ENCODE measurements at places on chromosomes 7 and 10.

DNA sequence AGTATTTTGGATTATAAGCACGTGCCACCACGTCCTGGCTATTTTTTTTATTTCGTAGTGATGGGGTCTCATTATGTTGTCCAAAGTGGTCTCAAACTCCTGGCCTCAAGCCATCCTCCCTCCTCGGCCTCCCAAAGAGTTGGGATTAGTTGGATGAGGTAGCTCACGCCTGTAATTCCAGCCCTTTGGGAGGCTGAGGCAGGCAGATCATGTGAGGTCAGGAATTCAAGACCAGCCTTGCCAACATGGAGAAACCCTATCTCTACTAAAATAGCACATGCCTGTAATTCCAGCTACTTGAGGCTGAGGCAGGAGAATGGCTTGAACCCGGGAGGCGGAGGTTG lies 21.8 kb upstream of the YWHAG start:
- no peak for DNase-seq

GRCh38 chr7:48376263-48376662 lies 205.0 kb downstream of the ABCA13 start:
- DNase-seq = no peak

DNA sequence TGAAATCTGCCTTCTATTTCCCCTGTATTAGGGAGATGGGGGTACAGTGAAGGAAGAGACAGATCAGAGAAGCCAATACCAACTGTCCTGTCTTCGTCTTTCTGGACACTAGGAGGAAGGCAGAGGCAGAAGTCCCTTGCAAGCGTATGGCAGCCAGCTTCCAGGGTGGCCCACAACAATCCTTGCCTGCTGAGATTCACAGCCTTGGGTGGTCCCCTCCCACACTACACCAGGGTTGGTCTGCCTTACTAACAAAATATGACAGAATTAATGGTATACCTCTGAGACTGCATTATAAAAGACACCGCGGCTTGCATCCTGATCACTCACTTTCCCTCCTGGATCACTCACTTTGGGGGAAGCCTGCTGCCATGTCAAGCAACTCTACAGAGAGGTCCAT lies 90.4 kb downstream of the IDE start:
- DNase-seq = no peak

- no peak for DNase-seq
Observed at GRCh38 chr7:25596443-25596842, 368.2 kb upstream of the NPVF start.

DNA sequence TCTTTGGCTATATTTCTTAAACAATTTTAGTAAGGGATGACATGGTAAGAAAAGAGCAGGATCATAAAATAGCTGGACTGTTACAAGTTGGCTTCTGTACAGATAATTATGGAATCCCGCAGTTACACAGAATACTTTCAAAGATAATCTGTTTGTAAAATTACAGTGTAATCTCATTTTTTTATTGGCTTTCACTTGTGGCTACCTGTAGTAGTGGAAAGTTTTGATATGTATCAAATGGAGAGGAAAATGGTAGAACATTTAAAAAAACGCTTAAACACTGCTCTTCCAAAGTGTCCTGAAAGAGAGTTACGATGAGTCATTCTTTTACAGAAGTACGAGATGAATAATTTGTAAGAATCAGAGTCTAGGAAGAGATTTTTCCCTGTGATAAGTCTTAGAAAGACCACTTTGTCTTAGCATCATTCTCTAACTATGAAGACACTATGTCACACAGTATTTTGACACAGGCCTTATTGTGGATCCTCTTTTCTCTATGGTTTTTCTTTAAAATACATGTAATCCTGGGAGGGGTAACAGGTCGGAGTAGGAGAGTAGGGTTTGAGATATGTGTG lies 215.0 kb upstream of the DKK1 start:
- no peak for DNase-seq

- no peak for DNase-seq
Observed at GRCh38 chr7:43646603-43647338, 63.9 kb downstream of the STK17A start.

DNA sequence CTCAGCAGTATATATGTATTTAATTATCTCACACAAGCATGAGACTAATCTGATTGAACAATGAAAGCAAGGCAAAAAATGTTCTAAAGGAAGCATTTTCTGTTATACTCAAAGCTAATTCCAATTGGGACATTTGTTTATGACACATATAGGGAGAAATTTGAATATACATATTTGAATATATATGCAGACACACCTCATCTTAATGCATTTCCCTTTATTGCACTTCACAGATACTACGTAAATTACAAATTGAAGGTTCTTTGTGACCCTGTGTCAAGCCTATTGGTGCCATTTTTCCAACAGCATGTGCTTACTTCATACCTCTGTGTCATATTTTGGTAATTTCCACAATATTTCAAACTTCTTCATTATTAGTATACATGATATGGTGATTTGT lies 132.1 kb upstream of the STEAP1 start:
- DNase-seq = no peak

GRCh38 chr7:146214842-146215241 lies 98.2 kb downstream of the CNTNAP2 start:
- DNase-seq = no peak

- DNase-seq = no peak
Observed at GRCh38 chr10:130992802-130993523, 318.6 kb downstream of the TCERG1L start.

GRCh38 chr7:106480616-106481031 lies 180.3 kb downstream of the CCDC71L start:
- DNase-seq = no peak

DNA sequence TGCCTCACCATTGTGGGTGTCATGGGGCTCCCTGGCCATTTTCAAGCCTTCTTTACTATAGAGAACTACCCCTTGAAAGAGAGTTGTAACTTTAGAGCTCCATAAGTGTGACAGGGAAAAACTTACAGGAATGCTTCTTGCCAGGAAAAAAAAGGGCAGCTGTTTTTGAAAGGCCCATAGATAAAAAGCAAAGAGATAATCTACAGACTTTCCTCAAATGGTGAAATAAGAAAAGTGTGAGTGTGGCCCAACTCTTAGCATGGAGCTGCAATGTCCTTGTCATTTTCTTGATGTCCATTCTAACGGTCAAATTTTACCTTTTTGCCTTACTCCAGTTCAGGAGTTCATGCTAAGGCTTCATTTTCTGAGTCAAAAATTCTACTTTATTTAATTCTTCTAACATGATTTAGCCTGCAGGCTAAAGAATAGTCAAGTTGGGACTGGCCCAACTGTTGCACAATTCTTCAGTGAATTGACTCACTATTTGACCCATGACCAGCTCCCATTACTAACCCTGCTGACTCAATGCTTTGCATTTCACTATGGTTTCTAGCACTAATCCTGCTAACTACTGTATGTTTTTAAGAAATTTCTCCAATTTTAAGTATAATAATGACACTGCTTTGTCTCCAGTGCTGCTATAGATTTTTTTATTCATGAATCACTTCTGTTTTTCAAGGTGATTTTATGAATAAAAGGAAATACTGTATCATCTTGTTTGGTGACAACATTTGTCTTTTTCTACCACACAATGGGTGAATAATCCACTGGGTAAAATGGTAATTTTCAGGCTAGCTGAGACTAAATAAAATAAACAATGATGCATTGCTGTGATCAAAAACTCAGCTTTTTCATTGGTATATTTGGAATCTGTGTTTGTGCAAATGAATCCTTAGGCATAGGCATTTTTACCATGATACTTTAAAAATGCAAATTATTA lies 41.4 kb upstream of the SGCE start:
- no peak for DNase-seq

GRCh38 chr7:6392712-6393666 lies 54.8 kb downstream of the DAGLB start:
- peak; percentile 84 for DNase-seq

GRCh38 chr10:87635498-87636312 lies 24.0 kb upstream of the PAPSS2 start:
- DNase-seq = no peak

DNA sequence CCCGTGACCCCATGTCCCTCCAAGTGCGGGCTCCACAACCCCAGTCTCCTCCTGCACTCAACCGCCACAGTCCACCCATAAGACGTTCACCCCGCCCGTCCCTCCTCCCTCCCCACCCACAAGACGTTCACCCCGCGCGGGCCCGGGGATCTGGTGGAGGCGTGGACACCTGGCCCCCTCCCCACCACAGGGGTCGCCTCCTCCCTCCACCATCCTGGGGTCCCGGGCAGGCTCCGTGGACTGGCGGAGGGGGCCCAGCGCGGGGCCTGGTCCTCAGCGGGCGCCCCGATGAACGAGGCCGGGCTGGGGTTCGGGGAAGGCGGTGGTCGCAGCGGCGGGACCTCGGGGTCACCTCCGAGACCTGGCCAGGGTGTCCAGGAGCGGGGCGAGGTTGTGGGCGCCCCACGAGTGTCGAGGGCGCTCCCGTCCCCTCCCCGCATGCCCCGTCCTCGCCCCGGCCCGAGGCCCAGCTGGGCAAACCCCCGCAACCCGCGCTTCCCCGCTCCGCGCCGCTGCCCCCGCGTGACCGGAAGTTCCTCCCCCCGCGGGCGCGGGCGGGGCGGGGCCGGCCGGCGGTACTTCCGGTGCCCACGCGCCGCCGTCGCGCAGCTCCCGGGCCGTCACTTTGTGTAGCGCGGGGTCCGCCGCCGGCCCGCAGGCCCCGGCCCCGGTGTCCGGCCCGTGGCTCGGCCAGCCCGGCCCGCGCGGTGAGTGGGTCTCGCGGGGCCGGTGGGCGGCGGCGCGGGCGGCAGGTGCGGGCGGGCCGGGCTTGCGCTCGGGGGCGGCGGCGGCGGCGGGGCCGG lies at the start of gene ZNF316:
Gene ZNF316, plus strand, starts transcription at position 578 of the 803 bp plus-strand sequence. CDS start 5,092 bp downstream, outside the sequence.
- DNase-seq = peak; percentile 84

DNA sequence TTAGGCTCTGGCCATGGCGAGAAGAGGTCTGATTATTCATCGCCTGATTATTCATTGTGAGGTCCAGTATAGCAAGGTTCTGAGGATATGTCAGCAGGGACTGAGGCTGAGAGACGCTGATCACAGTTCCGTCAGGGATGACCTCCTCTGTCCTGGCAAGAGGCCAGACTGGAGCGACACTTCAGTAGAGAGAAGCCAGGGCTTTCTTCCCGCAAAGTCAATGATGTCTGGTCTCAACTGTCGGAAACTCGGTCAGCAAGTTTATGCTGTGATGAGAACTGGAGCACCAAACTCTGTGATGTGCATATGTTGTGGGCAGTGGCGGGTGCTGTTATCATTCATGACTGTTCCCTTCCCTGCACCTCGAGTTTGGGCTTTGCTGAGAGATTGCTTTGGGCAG lies 29.0 kb upstream of the GNA12 start:
- DNase-seq = no peak

DNA sequence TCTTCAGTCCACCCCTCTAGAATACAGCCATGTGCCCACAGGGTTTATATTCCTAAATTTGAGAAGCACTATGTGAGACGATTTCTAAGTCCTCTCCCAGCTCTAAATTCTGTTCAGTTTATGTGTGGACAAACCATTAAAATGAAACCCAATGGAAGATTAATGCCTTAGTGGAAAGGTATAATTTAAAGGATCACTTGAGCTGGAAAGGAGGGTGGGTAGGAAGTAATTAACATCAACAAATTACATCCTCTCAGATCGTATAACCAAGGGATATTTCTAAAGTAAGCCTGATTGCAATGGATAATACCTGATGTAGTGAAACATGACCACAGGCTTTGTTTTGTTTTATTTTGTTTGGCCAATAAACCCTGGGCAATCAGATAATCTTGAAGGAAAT lies 511.0 kb upstream of the COBL start:
- DNase-seq = no peak

DNA sequence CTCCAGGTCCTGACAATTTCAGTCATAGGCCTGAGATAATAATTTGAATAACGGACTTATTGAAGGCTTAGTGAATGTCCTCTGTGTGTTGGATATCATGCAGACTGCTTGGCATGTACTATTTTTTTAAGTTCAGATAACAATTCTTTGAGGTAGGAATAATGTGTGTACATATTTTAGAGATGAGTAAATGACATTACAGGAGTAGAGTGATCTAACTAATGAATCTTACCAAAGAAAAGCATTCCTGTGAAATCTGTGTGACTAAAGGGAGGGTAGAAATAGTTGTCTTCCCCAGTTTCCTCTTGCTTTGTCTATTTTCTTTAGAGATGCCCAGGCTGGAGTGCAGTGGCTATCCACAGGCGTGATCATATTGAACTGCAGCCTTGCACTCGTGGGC lies 391.8 kb upstream of the ETV1 start:
- DNase-seq = no peak

DNA sequence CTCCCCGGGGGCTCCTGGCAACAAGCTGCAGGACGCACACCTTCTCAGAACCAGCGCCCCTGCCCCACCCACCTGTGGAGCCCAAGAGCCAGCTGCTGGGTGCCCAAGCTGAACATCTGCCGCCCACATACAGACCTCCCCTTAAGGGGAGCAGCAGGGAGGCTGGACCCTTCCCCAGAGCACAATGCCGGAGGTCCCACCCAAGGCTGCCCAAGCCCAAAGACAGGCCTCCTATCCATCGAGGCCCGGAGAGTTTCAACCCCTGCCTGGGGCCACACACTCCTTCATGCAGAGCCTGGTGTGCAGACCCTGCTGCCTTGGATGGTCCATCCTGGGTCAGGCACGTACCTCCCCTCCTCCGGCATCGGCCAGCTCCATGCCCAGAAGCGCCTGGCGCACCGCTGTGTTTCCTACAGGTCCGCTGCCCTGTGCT lies 48.7 kb downstream of the VIPR2 start:
- peak; percentile 75 for DNase-seq

- DNase-seq = no peak
Observed at GRCh38 chr7:104231054-104232046, 23.5 kb upstream of the ORC5 start.

DNA sequence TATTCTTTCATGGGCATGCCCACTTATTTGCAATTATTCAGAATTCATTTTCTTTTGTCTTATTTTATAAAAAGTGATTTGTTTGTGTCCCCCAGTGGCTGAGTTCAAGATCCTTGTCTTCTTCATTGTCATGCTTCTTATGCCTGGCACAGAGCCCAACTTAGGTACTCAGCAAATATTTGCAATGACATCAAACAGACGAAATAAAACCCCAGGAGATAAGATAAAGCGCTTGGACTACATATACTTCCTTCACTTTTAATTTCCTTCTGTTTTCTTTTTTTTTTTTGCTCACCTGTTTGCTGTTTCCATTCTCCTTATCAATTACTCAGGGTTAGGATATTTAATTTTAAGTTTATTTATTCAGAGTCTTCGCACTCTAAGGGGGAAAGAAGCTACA lies 225.0 kb downstream of the SDHAF3 start:
- no peak for DNase-seq

GRCh38 chr7:35652124-35652523 lies 42.8 kb downstream of the HERPUD2 start:
- no peak for DNase-seq

GRCh38 chr7:26912933-26913536 lies 48.6 kb upstream of the SKAP2 start:
- DNase-seq = no peak

DNA sequence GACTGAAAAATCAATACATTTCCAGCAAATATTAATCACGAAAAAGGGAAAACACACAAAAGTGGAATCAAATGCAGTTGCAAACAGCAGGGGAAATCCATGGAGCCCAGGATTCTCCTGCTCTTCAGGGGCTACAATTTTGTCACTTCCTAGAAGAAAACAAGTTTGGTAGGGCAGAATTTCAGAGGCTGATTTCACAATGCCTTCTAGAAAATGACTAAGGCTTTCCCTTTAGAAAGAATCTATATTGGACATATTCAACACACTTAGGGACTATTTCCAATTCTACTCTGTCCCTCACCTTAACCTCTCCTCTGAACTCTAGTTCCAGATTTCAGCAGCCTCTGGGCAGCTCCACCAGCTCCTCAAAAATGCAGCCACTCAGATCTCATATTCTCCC lies 111.3 kb downstream of the HECTD2 start:
- DNase-seq = no peak

Measured in cardiac septum (tissue), 1 donor.